Activated naive CD4-positive, alpha-beta T cell treated with Interleukin-2 at 50 U/mL for 16 hours (primary cell): ENCODE measurements at places on chromosomes 7 and 10.

GRCh38 chr10:29731760-29732159 is 97.0 kb upstream of the SVIL start:
- DNase-seq: no peak

DNA sequence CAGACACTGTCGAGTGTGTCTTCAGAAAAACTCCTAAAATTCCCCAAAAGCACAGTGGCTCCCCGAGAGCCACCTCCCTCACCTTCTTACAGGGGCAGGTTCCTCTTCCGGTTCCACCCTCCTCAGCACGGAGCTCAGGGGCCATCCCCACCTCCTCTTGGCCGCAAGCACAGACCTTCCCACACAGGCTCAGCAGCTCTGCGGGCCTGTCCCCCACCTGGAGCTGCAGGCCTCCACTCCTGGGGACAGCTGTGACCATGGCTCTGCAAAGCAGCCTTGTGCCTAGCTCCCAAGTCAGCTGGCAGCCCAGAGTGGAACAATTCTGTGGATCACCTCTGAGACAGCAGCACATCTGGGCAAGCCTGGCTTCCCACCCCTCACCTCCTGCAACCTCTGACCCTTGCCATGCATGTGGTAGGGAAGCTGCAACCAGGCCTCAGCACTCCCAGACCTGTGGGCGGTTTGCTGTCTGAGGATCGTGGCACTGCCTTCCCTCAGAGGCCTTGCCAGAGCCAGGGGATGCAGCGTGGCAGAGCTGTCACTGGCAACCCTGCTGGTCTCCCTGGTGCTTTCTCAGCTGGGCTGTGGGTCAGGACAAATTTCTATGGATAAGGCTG is 79.7 kb downstream of the ALOX5 start:
- DNase-seq: no peak

DNA sequence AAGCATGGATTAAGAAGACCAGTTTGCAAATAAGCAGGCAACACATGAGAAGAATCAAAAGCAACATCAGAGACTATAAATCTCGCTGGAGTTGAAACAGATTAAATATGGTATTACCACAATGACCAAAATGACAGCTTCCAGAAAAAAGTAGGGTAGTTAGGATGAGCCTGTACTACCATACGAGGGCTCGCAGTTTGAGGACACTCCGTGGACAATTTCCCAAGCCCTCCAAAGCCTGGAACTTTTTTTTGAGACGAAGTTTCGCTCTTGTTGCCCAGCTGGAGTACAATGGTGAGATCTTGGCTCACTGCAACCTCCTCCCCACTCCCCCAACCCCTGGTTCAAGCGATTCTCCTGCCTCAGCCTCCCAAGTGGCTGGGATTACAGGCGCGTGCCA is 1.0 kb downstream of the LRRC17 start:
- no peak for DNase-seq

- DNase-seq: no peak
Measured at GRCh38 chr7:34842782-34843181, 184.8 kb downstream of the NPSR1 start.

DNA sequence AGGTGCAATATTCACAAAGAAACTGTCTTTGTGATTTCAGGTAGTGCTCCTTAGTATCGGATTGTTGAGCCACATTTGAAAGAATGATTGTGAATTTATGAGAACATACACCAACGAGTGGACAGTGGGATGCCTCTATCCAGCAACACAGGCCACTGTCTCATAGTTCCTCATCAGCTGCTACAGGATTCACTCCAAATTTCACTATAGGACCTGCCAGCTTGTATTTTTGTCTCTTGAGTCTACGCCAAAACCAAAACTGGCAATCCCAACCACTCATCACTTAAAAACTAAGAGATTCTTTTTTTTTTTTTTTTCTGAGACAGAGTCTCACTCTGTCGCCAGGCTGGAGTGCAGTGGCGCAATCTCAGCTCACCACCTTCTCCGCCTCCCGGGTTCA is 964.5 kb downstream of the CNTNAP2 start:
- no peak for DNase-seq

GRCh38 chr10:14674376-14675050 is 100.2 kb downstream of the FAM107B start:
- no peak for DNase-seq

DNA sequence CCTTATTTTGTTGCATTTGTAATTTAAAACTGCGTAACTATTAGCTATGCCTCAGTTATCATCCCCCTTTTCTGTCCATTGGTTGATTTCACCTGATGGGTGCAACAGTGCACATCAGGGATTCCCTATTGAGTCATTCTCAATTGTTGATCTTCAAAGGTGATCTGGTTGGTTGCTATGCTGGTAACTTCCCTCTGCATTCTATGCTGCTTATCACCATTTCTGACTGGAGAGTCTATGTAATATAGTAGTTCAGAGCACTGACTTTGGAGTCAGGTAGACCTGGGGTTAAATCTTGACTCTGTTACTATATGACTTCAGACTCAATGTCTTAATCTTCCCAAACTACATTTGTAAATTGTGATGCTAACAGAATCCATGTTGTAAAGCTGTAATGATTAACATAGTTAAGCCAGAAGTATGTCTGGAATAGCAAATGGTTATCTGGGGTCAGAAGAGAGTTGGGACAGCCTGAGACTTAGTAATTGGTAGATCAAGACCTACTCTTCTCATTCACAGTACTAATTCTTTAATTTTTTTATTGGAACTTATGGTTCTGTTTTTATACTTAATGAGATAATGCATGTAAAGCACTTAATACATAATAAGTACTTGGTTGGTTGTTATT is 38.1 kb downstream of the EXOC6 start:
- no peak for DNase-seq

- DNase-seq: no peak
Measured at GRCh38 chr10:123781956-123782500, 109.6 kb downstream of the CPXM2 start.

DNA sequence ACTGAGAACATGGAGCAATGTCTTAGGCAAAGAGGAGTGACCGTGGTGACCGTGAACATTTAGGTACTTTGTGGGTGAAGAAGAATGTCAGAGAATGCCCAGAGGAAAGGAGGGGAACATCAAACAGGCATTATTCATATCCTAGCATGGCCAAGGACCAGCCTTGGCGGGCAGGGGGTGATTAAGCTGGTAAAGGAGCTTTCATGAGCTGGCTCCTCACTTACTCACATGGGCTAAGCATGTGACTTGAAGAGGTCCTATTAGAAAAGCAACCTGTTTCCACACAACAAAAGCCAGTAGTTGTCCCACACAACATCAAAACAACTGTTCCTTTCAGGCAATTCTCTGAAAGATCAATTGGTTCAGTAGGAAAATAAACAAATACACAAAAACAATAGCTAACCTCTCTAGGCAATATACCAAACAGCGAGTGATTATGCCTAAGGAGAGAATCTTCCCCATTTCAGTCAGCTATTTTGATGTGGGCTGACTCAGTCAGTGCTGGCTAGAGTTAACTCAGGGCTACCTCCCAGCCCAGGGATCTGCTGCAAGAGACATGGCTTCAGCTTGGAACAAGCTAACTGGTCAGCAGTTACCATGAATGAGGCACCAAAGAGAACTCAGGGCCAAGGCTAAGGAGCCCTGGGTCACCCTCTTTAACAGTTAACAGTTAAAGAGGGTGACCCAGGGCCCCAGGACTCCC is 283.5 kb downstream of the ARHGAP12 start:
- DNase-seq: no peak

DNA sequence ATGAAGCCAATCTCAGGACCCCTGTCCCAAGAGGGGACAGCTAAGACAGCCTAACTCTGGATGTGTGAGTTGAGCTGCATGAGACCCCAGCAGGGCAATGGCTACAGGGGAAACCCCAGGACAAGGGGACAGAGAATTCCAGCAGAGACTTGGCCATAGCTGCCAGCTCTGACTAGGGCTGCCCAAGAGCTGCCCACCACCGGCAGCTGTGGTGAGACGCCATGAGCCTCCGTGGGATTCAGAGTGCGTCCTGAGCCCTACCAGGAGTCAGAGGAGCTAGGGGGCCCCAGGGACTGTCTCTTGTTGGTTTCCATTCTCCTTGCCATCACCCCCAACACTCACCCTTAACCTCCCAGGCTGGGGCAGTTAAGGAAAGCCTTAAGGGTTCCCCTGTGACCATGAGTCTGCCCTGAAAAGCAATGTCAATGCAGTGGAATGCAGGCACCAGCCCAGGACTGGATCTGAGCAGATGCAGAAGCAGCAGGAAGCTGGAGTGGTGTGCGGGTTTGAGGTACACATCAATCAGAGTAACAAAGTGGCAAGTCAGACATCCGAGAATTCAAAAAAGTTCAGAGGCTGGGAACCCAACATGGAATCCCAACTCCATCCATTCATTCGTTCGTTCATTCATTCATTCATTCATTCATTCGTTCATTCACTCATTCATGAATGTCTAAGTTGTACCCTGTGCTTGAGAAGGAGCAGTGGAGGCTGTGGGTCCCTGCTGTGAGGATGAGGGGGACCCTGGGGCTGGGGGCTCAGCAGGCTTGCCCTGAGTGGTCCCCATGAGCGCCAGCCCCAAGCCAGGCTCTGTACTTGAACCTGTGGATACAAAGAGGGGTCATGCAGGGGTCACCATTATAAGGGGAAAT is 52.9 kb downstream of the C10orf120 start:
- DNase-seq: no peak

- no peak for DNase-seq
Measured at GRCh38 chr10:127426746-127427145, 122.4 kb upstream of the NPS start.
